ENCODE measurements at places on chromosomes 11 and 22.

DNA sequence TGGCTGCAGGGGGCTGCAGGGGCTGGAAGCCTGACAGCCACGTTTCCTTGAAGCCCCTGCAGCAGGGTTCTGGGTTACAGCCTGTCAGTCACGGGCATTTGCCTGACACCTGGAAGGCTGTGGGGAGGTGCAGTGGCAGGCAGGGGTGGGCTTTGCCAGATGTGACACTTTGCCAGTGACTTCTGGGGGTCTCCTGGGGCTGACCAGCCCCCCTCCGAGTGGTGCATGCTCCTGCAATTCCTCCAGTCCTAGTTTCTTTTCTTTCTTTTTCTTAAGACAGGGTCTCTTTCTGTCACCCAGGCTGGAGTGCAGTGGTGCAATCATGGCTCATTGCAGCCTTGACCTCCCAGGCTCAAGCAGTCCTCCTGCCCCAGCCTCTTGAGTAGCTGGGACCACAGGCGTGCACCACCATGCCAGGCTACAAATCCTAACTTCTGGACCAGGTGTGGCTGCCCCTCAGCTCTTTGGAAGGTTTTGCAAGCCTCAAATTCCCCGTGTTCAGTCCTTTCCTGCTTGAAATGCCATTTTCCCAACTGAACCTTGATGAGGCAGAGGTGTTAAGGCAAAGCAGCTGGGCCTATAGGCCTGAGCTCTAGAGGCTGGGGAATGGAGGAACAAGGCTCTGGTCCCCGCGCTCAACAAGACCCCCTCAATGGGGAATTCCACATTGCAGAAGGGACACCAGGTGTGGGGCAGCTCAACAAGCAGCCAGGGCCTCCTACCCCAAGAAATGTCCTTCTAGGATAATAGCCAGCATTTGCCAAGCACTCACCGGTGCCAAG, 20.2 kb upstream of the CHKA start:
- no peak for DNase-seq

DNA sequence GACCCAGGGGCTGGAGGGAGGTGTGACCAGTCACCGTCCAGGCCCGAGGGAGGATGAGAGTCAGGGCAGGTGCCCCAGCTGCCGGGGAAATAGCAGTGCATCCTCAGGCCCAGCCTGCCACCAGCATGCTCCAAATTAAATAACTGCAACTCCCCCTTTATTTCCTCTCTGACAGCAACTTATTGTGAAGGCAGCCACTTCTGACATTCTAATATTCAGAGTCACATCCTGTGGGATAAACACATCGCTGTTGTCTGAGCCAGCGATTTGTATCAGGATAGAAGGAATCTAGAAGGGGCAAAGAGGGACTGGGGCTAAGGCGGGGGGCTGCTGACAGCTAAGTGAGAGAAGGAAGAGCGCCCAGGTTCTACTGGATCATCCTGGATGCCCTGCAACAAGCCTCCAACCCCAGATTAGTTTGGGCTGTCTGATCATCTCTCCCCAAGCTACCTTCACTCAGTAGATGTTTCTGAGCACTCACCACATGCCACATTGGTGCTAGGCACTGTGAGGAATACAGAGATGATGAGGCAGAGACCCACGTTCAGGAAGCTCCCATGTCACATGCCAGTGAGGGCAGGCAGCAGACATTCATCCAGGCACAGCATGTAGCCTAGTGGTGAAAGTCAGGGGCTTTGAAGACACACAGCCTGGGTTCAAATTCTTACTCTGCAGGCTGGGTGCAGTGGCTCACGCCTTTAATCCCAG, 214.1 kb downstream of the BUD13 start:
- no peak for DNase-seq

DNA sequence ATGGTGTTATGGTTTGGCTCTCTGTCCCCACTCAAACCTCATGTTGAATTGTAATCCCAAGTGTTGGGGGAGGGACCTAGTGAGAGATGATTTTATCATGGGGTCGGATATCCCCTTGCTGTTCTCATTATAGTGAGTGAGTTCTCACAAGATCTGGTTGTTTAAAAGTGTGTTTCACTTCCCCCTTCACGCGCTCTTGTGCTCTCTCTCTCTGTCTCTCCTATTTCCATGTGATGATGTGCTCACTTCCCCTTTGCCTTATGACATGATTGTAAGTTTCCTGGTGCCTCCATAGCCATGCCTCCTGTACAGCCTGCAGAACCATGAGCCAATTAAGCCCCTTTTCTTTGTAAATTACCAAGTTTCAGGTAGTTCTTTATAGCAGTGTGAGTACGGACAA, 765.1 kb downstream of the KCNA4 start:
- peak; percentile 11 for DNase-seq

DNA sequence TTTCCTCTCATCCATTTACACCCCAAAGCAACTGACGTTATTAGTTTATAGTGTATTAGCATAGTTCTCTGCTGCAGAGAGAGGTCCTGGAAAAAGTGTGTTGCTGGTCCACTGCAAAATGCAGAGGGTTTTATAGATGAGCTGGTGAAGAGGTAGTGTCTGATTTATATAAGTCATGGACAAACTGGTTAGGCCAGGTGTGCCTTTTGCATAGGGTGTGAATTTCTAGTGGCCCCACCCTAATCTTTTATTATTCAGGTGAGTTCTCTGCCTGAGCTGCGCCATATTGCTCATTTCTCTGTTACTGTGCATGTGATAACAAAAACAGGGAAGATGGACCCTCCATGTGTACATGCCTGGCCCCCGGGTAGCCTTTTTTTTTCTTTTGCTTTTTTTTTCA, 43.1 kb upstream of the TRIM77 start:
- DNase-seq = no peak

- peak; percentile 34 for DNase-seq
These were observed at the start of gene ZDHHC8 for GRCh38 chr22:20131597-20131858. Gene ZDHHC8, plus strand, starts transcription at chr22:20131804. Its CDS starts 144 bp downstream, at chr22:20131948.

DNA sequence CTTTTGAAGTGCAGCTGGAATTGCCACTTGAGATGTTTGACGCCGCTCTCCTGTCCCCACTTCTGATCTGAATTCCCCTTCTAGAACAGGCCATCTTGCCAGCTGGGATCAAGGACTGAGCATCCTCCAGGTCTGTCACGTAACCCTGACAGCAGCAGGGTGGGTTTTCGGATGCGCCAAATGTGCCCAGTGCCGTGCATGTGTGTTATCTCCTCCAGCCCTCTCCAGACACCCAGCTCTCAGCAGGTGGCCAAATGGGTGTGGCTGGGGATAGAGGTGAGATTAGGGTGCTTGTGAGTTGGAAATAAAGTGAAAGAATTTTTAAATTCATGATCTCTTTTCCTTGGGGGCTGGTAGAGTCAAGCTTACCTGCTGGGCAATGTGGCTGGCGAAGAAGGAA, 3.3 kb downstream of the OSBP2 start:
- no peak for DNase-seq

GRCh38 chr11:33125025-33125424, 36.3 kb downstream of the CSTF3 start:
- no peak for DNase-seq

- DNase-seq = no peak
These were observed 650 bp downstream of the CST6 start for GRCh38 chr11:66012371-66012945.
